ENCODE measurements at places on chromosomes 16 and 17.

DNA sequence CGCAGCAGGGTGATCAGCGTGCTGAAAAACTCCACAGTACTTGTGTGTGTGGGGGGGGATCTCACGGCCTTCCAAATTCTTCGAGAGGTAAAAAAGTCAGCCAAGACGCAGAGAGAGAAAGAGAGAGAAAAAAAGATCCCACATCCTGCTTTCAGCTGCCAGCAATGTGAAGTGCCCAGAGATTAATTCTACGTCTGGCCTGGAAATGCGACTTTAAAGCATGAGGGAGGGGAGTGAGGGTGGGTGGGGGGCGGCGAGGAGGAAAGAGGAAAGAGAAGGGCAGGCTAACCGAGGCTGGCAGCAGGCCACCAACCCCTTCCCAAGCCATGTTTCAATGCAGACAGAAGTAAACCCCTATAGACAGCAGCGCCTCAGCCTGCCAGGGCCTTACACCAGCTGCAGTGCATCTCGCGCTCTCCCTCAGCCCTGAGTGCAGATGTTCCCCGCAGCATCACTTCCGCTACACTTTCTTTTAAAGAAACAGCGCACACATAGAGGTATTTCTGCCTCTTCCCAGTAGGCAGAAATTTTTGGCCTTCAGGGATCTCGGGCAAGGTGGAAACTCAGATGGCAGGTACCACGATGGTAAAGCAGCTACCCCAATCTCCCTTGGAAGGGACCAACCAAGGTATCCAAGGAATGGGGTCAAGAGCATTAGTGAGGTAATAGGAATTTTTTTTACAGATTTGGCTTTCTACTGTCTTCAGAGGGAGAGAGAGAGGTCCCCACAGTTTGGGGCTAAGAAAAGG is 87.8 kb downstream of the SMG6 start:
- peak; percentile 69 for DNase-seq

DNA sequence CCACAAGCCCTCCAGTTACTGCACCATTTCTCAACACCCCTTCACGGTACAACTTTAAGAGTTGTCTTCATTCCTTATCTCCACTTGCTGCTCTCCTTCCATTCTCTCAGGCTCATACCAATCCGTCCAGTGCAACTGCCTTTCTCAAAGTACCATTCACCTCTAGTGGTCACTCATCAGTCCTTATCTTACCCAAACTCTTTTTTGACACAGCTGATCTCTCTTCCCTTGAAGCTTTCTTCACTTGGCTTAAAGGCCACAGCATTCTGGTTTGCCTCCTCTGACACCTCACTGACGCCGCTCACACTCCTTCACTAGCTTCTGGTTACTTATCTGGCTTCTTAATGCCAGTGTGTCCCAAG is 24.9 kb downstream of the UBE2G1 start:
- no peak for DNase-seq

DNA sequence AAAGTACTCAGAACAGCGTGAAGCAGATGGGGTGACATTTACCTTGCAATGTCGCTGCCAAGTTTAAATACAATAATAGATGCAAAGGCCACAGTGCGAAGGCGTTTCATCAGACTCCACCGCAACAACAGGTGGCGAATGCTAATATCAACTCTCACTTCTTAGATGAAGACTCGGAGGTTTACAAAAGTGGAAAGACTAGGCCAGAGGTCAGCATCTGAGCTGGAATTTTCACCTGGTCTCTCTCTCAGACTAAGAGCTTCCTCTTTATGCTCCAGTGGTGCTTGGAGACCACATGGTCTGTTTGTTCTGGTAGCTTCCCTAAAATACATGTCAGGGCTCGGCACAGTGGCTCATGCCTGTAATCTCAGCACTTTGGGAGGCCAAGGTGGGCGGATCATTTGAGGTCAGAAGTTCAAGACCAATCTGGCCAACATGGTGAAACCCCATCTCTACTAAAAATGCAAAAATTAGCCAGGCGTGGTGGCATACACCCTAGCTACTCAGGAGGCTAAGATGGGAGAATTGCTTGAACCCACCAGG is 169.1 kb downstream of the XYLT1 start:
- no peak for DNase-seq

- peak; percentile 57 for DNase-seq
Observed at GRCh38 chr17:21039839-21040575, 2.8 kb downstream of the USP22 start.

GRCh38 chr17:8091033-8091687 is 3.6 kb upstream of the ALOX12B start:
- DNase-seq: no peak

GRCh38 chr16:75502916-75503605 is 7.8 kb upstream of the CHST6 start:
- DNase-seq: no peak

DNA sequence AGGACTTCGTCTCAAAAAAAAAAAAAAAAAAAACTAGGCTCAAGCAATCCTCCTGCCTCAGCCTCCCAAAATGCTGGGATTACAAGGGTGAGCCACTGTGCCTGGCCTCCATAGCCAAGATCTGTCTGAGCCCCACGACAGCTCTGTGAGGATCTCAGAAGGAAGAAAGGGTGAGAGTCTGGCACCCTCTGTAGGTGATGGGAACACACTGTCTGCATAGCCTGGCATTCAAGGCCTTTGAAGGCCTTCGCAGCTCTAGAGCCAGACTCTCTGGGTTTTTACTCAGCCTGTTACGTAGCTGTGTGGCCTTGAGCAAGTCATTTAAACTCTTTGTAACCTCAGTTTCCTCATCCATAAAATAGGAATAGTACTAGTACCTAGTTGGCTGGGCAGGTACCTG is 6.3 kb upstream of the XPO6 start:
- peak; percentile 42 for DNase-seq

GRCh38 chr16:70529051-70529777 is 5.6 kb downstream of the SF3B3 start:
- no peak for DNase-seq

Data from stimulated activated naive CD8-positive, alpha-beta T cell treated with anti-CD3 and anti-CD28 coated beads, Interleukin-15, Interleukin-2, amounts not matched to agents 100 U/mL and 50 U/mL, for 24 hours (primary cell).